Urothelium cell line (cell line): ENCODE measurements at places on chromosomes 3 and 15.

GRCh38 chr15:68054628-68055223 is 611 bp downstream of the PIAS1 start:
- peak; percentile 62 for DNase-seq

DNA sequence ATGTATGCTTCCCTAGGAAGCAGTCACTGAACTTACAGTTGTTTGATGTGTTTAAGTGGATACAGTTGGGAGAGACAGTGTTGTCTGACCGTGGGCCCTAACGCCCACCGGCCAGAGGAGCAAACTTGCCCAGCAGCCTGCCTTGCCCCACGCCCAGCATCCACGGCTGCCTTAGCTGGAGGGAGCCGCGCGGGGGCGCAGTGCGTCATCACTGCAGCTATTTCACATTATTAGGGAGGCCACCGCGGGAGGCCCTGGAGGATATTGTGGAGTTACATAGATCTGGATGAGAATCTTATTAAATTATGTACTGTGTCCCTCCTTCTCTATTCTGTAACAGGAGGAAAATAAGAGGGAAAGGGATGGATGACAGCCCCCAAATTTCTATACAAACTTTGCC is 267.2 kb downstream of the GABRG3 start:
- DNase-seq, result peak; percentile 64

- DNase-seq, result peak; percentile 60
Observed at GRCh38 chr3:70829092-70829491, 516.7 kb upstream of the MDFIC2 start.

DNA sequence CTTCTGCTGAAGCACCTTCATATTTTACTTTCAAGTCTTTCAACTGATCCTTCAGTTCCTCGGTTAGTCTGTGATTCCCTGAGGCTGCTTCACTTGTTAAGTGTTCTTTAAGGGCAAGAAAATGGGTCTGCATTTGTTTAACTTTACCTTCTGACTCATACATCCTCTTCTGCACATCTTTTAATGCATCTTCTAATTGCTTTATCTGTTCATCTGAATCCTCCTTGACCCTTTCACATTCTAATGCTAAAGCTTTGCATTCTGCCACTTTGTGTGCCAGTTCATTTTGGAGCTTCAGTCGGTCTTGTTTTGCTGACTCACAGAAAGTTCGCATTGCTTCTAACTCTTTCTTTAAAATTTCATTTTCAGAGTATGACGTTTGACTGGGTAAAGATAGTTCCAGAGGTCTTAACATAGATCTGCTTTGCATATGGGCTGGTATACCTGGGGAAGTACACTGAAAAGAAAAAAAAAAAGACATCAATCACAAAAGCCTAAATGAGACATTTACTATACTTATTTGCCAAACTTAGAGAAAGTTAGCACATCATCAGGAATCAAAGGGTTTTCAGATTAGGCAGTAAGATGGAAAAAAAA is 94.3 kb downstream of the UACA start:
- DNase-seq, result no peak

DNA sequence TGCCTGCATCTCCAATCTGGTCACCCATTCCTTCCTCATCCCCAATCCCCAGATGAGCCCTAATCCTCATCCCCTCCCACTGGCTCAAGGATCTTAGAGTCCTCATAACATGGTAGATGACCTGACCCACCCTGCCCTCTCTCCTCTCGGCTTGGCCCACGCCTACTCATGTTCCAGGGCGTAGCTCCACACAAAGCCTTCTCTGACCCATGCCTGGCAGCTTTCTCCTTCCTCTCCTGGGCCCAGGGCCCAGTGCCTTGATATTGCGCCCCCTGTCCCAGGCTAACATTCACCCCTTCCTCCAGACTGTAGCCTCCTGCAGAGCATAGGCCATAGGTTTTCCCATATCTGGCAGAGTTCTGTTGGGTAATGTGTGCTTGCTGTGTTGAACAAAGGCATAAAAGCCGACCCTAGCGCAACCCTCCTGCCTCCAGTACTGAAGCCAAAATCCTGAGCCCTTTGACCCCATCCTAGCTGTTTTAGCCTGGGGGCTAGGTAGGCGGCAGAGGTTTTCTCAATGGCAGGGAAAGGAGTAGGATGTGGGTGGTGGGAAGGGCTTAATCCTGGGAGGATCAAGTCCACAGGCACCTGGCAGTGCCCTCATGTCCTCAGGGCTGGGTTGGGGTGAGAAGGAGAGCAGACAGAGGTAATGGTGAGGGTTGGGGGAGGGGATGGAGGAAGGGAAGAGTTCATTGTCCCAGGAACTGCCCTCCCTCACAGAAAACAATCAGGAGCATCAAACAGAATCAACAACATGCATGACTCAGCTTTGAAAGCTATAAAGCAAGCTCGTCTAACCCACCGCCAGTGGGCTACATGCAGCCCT is 35.5 kb downstream of the MESD start:
- peak; percentile 31 for DNase-seq

GRCh38 chr3:128083980-128084674 is 31.9 kb downstream of the SEC61A1 start:
- no peak for DNase-seq

- DNase-seq, result no peak
Observed at GRCh38 chr3:47193871-47194859, 30.3 kb upstream of the SETD2 start.

GRCh38 chr3:119628390-119628789 is 30.7 kb downstream of the PLA1A start:
- DNase-seq, result no peak

DNA sequence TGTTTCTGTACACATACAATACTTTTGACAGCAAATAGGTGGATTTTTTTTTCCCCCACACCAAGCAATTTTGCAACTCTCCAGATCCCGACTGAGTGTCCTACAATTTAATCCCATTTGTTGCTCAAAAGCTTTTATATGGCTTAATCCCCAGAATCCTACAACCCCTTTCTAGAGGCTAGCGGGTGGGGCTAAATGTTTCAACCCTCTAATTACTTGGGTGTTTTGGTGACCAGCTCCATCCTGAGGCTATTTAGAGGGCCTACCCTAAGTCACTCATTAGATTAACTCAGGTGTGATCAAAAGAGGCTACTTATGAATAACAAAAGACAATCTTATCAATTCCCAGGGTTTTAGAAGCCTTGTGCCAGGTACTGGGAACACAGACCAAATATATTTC is 21.0 kb upstream of the FBXL2 start:
- no peak for DNase-seq

GRCh38 chr15:31585240-31585639 is 258.6 kb downstream of the KLF13 start:
- no peak for DNase-seq

DNA sequence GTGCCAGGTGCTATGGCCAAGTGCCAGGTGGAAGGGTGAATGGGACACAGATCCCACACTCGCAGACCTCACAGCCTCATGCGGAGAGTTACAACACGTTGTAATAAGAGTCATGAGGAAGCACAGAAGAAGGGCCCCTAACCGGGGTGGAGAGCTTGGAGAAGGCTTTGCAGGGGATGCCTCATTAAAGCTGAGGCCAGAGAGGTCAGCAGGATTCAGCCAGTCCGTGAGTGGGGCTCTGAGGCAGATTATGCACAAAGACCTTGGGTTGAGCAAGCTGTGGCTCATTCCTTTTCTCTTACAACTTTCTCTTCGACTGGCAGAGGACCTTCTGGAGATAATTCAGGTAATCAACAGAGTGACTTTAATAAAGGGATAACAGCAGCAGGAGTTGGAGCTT is 65.3 kb upstream of the SNRK start:
- DNase-seq, result no peak

DNA sequence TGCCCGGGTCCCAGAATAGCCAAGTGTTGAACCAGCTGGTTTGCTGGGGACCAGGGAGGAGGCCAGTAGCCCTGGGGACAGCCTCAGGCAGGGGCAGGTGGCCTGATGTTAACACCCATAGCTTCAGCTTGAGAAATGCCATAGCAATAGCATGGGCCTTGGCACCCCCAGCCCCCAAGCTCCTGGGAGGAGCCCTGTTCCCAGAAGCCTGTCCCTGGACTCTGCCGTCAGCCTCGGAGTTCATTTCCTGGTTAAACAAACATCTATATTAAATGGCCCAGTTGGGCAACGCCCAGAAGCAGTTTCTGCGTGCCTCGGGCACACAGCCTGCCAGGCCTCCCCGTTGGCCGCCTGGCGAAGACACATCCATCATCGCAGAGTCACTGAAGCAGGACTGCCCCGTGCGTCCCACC is 58.2 kb downstream of the FGD5 start:
- no peak for DNase-seq

DNA sequence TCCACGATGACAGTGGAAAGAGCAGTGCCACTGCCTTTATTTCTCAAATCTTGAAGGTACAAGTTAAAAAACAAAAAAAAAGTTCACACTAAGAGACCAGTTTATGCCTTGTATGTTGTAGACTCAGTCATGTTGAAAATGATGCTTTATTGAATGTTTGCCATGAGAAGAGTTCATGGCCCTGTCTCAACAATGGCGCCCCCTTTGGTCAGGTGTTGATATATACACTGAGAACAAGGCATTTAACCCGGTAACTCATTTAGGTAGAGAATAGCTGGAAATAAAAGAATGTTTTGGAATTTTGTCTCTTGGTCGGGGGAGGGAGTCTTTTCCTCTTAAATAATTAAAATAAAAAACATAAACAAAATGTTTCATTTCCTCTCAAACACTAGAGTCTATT is 145.6 kb upstream of the SLC2A2 start:
- no peak for DNase-seq

GRCh38 chr3:56775445-56775837 is 26.3 kb downstream of the ARHGEF3 start:
- DNase-seq, result no peak

DNA sequence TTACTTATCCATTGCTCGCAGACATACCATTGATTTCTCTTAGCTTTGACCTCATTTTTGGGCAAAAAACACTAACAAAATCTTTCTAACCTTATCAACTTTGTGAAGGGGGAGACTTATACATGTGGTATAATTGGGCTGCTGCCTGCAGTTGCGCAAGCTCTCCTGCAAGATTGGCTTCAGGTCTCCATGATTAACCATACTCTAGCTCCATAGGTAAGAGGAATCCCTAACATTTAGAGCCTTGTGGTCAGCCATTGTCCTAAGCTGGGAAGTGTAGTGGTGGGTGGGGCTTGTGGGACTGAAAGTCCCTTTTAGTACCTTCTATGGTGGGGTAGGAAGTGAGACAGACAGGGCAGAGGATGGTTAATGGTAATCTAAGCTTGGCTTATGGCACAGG is 179.6 kb upstream of the THRB start:
- no peak for DNase-seq

- DNase-seq, result no peak
Observed at GRCh38 chr15:99452728-99453636, 112.8 kb upstream of the MEF2A start.

DNA sequence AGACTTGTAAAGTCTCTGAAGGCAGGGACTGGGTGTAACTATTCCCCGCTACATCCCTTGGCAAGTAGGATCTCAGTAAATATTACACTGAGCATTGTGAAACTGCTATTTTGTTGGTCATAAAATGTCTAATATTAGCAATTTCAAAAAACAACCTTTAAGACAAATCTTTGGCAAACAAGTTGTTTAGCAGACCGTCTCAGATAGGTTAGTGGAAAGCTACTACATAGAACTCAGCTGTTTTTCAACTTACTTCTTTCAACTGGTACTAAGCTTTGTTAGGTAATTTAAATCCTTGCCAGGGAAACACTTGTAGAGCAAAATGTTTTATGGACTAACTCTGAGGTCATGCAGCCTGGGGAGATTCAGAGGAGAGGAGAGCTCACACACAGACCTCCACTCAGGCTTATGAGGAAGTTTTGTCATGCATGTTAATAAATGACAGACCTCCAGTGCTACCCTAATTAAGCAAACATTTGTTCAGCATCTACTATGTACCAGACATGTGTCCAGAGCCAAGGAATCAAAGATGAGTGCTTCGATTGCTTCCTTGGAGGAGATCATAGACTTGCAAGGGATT is 61.6 kb upstream of the STAC start:
- DNase-seq, result no peak

GRCh38 chr3:145739926-145740325 is 421.1 kb downstream of the PLOD2 start:
- DNase-seq, result peak; percentile 0

GRCh38 chr15:88695691-88696251 is 57.0 kb downstream of the ISG20 start:
- no peak for DNase-seq
